ENCODE measurements at places on chromosomes 1 and 21.

- no peak for DNase-seq
- H3K36me3 ChIP-seq: no peaks in the 10 kb centered on the region
- no peak overlapping the region for H3K4me3 ChIP-seq
- no peaks in the 10 kb centered on the region for H3K4me1 ChIP-seq
- H3K27ac ChIP-seq: no peak overlapping the region
These were observed 30.2 kb downstream of the GBP2 start for GRCh38 chr1:89095737-89096136.

GRCh38 chr1:85001742-85002141 is 4.8 kb upstream of the MCOLN2 start:
- no peaks in the 10 kb centered on the region for H3K36me3 ChIP-seq
- H3K4me1 ChIP-seq: peaks cover 9% of the 10 kb centered on the region
- DNase-seq: no peak
- no peak overlapping the region for H3K27ac ChIP-seq
- peaks cover 36% of the 10 kb centered on the region for H3K27me3 ChIP-seq

- H3K4me3 ChIP-seq: no peak overlapping the region
- H3K4me1 ChIP-seq: no peaks in the 10 kb centered on the region
- no peak overlapping the region for H3K27ac ChIP-seq
These were observed 27.4 kb downstream of the QSOX1 start for GRCh38 chr1:180181996-180182642.

DNA sequence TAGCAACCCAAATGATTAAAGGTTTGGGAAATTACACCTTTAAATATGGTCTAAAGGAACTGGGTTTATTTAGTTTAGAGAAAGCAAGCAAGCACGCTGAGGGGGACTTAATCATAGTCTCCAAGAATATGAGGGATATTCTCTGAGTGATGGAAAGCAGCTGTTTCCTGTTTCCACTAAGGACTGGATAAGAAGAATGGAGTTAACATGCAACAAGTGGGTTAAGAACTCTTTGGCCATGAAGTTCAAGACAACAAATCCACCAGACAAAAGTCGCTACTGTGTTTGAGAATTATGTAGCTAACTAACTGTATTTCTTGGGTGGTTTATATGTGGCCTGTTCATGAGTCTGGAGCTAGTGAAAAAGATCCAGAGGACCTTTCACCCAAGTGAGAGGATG is 85.7 kb downstream of the TGFB2 start:
- no peaks in the 10 kb centered on the region for H3K36me3 ChIP-seq
- H3K4me3 ChIP-seq: no peak overlapping the region
- H3K27me3 ChIP-seq: no peaks in the 10 kb centered on the region
- no peak overlapping the region for H3K27ac ChIP-seq
- peaks cover 12% of the 10 kb centered on the region for H3K4me1 ChIP-seq

- no peaks in the 10 kb centered on the region for H3K27me3 ChIP-seq
- H3K36me3 ChIP-seq: peaks cover 8% of the 10 kb centered on the region
- H3K4me3 ChIP-seq: no peak overlapping the region
These were observed 84.7 kb downstream of the APP start for GRCh38 chr21:26085882-26086281.

DNA sequence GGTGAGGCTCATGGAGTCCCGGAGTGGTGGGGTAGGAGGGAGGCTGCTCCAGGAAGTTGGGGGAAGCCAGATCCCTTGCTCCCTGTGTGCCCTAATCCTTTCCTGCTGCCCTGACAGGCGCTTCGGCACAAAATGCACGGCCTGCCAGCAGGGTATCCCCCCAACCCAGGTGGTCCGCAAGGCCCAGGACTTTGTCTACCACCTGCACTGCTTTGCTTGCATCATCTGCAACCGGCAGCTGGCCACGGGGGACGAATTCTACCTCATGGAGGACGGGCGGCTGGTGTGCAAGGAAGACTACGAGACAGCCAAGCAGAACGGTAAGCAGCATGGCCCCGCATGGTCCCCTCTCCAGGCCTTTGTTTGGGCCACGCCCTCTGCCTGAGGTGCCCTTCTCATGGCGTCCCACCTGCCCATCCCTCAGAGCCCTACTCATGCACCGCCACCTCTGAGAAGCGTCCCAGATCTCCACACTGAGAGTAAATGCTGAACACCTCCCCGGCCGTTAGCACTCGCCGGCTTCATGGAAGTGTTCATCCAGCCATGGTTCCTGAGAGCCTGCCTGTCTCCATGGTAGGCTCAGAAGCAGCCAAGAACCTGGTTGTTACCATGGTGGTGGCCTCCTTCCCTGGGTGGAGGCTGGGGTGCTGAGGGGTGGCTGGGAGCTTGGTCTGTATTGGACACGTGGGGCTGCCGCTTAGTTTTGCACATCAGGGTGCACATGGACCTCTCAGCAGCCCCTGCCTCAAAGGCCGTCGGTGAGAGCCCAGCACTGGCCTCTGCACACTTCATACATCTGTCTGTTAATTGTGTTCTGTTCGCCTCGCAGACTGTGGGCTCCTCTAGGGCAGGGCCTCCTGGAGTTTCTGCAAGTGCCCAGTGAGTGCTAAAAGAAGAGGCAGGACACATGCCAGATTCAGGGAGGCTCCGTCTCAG is 36.5 kb downstream of the LHX4 start:
- no peak overlapping the region for H3K4me3 ChIP-seq
- H3K27ac ChIP-seq: no peak overlapping the region
- no peaks in the 10 kb centered on the region for H3K36me3 ChIP-seq
- DNase-seq: no peak
- H3K27me3 ChIP-seq: no peaks in the 10 kb centered on the region
- H3K4me1 ChIP-seq: peaks cover 7% of the 10 kb centered on the region

DNA sequence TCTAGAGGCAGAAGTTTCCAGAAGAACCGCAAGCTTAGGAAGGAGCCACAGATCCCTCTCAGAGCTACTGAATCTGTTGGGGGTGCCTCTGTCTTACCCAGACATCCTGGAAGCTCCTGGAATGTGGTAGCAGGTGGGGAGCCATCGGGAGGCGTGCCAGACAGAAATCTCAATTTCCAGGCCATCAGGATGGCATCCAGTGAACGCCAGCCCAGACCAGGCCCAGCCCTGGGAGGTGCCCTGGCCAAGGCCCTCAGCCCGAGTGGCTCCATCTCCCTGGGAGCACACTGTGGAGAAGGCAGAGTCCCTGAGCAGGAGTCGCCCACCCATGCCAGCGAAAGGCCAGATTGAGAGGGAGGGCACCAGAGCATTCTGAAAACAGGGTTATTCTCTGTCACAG is 2.5 kb downstream of the ABCA4 start:
- no peaks in the 10 kb centered on the region for H3K36me3 ChIP-seq
- H3K27me3 ChIP-seq: no peaks in the 10 kb centered on the region
- no peak overlapping the region for H3K4me3 ChIP-seq
- no peak for DNase-seq
- H3K4me1 ChIP-seq: peaks cover 30% of the 10 kb centered on the region
- no peak overlapping the region for H3K27ac ChIP-seq

DNA sequence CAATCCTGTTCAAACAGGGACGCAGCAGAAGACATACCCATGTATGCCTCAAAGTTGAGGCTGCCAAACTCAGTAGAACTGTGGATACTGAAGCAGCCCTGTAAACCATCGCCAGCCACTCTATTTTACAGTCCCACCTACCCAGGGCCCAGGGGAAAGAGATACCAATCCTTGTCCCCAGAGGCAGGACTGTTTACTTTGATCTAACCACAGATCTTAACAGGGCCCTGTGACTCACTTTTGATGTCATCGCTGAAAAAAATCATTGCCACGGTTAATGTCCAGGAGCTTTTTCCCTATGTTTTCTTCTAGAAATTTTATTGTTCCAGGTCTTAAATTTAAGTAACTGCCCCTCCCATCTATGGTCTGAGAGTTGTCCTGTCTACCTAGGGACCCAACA is 538.4 kb upstream of the NCAM2 start:
- H3K36me3 ChIP-seq: no peaks in the 10 kb centered on the region
- no peaks in the 10 kb centered on the region for H3K27me3 ChIP-seq

- peaks cover 32% of the 10 kb centered on the region for H3K36me3 ChIP-seq
- no peaks in the 10 kb centered on the region for H3K27me3 ChIP-seq
- DNase-seq: no peak
- no peak overlapping the region for H3K27ac ChIP-seq
These were observed 75.0 kb downstream of the EPS15 start for GRCh38 chr1:51444096-51444495.

DNA sequence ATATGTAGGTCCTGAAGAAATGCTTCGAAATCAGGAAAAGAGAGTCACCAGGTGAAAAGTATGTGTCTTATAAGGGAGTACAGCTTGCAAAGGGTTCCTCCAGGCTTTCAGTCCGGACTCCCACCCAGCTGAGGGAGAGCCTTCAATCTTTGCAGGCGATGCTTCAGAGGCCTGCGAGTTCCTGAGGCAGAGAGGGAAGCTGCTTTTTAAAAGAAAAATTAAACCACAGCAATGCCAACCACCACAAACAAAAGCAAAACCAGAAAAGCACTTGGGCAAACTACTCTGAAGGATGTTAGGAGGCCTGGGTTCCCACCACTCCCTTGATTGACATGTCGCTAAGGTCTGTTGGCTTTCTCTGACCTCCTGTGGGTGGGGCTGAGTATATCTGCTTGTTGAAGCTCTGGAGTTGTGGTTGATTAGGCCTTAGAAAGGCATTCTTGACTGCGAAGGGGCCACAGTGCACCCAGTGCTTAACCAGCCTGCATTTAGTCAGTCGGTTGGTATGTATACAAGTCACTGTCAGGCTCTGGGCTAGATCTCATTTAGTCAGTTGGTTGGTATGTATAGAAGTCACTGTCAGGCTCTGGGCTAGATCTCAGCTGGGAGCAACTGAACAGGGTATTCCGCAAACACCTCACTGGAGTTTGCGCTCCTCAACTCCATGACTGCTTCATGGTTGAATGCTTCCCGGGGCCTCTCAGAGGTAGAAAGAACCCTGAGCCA is 1.2 kb downstream of the NIPAL3 start:
- no peaks in the 10 kb centered on the region for H3K27me3 ChIP-seq
- peaks cover 17% of the 10 kb centered on the region for H3K4me1 ChIP-seq
- peaks cover 4% of the 10 kb centered on the region for H3K36me3 ChIP-seq
- DNase-seq: no peak
- H3K27ac ChIP-seq: no peak overlapping the region

GRCh38 chr21:44760376-44760775 is 41.2 kb downstream of the UBE2G2 start:
- H3K4me1 ChIP-seq: no peaks in the 10 kb centered on the region
- H3K27ac ChIP-seq: no peak overlapping the region
- no peak overlapping the region for H3K4me3 ChIP-seq
- no peaks in the 10 kb centered on the region for H3K27me3 ChIP-seq
- no peaks in the 10 kb centered on the region for H3K36me3 ChIP-seq

DNA sequence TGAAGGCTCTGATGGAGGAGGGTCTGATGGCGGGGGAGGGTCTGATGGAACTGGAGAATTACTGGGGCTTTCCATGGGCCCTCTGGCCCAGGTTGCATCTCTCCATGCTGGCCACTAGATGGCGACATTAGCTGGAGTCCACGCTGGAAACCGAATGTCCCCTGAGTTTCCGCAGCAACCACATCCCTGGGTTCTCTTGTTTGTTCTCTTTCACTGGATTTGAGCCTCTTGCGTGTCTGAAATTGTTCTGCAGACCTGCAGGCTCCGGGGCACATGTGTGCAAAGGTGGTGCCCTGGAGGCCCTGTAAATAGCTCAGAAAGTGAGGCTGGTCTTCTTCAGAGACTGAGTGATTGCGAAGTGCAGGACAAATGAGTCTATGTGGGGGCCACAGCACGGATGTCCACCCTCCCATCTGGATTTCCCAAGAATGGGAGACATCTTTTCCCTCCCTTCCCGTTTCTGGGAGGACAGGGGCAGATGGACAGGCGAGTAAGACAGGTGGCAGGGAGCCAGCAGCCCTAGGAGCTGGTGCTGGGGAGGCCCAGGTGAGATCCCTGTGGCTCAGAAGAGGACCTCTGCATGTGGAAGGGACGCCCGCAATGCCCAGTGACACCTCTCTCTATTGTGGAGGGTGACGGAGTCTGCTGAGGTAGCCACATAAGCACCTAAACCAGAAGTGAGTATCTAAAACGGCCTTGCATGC is 73.2 kb upstream of the ABCG1 start:
- DNase-seq: peak; percentile 92
- no peaks in the 10 kb centered on the region for H3K36me3 ChIP-seq
- no peaks in the 10 kb centered on the region for H3K27me3 ChIP-seq

- no peaks in the 10 kb centered on the region for H3K36me3 ChIP-seq
- H3K4me3 ChIP-seq: no peak overlapping the region
- DNase-seq: no peak
- no peaks in the 10 kb centered on the region for H3K4me1 ChIP-seq
- H3K27ac ChIP-seq: no peak overlapping the region
- H3K27me3 ChIP-seq: no peaks in the 10 kb centered on the region
These were observed 143.0 kb downstream of the DNM3 start for GRCh38 chr1:171984262-171984661.

GRCh38 chr1:44602634-44603628 is 71.3 kb downstream of the TMEM53 start:
- peaks cover 25% of the 10 kb centered on the region for H3K27me3 ChIP-seq
- peak; percentile 69 for DNase-seq
- H3K36me3 ChIP-seq: no peaks in the 10 kb centered on the region
- peaks cover 24% of the 10 kb centered on the region for H3K4me1 ChIP-seq

GRCh38 chr1:17192394-17193221 is 12.3 kb upstream of the PADI1 start:
- peaks cover 16% of the 10 kb centered on the region for H3K4me1 ChIP-seq
- H3K27ac ChIP-seq: no peak overlapping the region
- no peak for DNase-seq
- H3K27me3 ChIP-seq: no peaks in the 10 kb centered on the region

GRCh38 chr1:228378873-228379460 is 27.7 kb downstream of the TRIM11 start:
- peaks cover 7% of the 10 kb centered on the region for H3K4me1 ChIP-seq
- no peaks in the 10 kb centered on the region for H3K27me3 ChIP-seq
- H3K27ac ChIP-seq: peak overlapping the region; percentile 3
- H3K36me3 ChIP-seq: no peaks in the 10 kb centered on the region

- no peak overlapping the region for H3K27ac ChIP-seq
- no peak overlapping the region for H3K4me3 ChIP-seq
- no peaks in the 10 kb centered on the region for H3K36me3 ChIP-seq
- H3K4me1 ChIP-seq: no peaks in the 10 kb centered on the region
- DNase-seq: no peak
- H3K27me3 ChIP-seq: no peaks in the 10 kb centered on the region
These were observed 86.7 kb downstream of the PROX1 start for GRCh38 chr1:214074477-214074876.

DNA sequence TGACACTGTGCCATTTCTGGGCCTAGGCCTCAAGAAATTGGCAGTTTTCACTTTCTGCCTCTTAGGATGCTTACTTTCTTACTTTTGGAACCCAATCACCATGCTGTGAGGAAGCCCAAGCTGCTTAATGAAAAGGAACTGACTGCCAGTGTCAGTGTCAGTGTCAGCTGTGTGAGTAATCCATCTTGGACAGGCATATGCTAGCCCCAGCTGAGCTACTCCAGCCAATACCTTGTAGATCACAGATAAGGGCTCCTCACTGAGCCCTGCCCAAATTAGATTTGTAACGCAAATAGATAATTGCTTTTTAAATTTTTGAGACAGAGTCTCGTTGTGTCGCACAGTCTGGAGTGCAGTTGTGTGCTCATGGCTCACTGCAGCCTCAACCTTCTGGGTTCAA is 59.6 kb downstream of the SELENOF start:
- no peak overlapping the region for H3K4me3 ChIP-seq
- no peaks in the 10 kb centered on the region for H3K27me3 ChIP-seq
- H3K27ac ChIP-seq: no peak overlapping the region
